ENCODE measurements at places on chromosomes 11 and 22.

GRCh38 chr11:32137869-32138268 is 47.0 kb downstream of the RCN1 start:
- DNase-seq = no peak

- no peak for DNase-seq
Observed at GRCh38 chr11:69931994-69932910, 113.0 kb upstream of the FGF3 start.

- DNase-seq = peak; percentile 18
Observed at GRCh38 chr11:114026355-114026754, 33.2 kb upstream of the ZBTB16 start.

- DNase-seq = no peak
Observed at GRCh38 chr11:10204021-10204420, 90.0 kb downstream of the SBF2 start.

- no peak for DNase-seq
Observed at GRCh38 chr11:121154486-121155314, 53.7 kb downstream of the TECTA start.
